ENCODE measurements at places on chromosomes 5 and 9.

GRCh38 chr9:133608382-133608781 is 807 bp downstream of the FAM163B start:
- DNase-seq: no peak

- no peak for DNase-seq
These were observed 35.0 kb downstream of the ACTBL2 start for GRCh38 chr5:57447658-57448057.

DNA sequence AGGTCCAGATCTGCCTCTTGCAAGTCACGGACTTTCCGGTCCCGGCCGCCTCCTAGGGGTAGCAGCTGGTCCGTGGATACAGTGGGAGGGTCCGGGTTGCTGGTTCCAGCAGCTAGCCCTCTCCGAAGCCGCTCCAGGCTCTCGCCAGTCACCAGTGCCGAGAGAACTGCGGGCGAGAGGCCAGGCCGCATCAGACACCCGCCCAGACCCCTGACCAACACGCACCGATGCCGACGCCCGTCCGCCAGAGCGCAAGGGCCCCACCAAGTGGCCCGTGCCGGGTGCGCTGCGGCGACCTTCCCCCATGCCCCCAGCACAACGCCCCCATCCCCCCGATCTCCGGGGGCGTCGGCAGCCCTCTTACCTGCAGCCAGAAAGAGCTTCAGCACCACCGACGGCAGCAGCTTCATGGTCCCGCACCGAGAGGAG is 470 bp downstream of the HBEGF start:
- DNase-seq: peak; percentile 70

DNA sequence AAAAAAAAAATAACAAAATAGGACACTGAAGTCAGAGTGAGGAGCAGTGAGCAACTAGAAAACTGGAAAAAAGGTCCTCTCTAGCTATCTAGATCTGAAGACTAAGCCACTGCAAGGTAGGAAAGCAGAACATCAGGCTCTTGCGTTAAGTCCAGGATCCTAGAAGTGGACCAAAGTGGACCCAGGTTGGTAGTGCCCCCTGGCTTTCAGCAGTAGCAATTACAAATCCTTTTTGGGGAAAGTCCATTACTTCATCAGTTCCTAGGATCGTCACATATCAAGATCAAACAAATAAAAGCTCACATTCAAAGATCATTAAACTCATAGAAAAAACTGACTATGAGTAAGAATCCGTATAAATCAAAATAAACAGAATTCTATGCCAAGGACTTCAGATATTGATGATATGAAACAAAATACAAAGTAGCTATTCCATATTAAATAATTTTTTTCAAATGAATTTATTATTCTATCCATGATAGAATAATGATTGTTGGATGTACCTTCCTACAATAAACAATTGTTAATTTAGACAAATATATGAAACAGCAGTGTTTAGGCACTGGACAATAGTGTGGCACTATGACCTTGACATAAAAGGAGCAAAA is 6.5 kb upstream of the RICTOR start:
- DNase-seq: no peak

- DNase-seq: peak; percentile 50
These were observed 172.3 kb downstream of the GNA14 start for GRCh38 chr9:77475641-77476473.

DNA sequence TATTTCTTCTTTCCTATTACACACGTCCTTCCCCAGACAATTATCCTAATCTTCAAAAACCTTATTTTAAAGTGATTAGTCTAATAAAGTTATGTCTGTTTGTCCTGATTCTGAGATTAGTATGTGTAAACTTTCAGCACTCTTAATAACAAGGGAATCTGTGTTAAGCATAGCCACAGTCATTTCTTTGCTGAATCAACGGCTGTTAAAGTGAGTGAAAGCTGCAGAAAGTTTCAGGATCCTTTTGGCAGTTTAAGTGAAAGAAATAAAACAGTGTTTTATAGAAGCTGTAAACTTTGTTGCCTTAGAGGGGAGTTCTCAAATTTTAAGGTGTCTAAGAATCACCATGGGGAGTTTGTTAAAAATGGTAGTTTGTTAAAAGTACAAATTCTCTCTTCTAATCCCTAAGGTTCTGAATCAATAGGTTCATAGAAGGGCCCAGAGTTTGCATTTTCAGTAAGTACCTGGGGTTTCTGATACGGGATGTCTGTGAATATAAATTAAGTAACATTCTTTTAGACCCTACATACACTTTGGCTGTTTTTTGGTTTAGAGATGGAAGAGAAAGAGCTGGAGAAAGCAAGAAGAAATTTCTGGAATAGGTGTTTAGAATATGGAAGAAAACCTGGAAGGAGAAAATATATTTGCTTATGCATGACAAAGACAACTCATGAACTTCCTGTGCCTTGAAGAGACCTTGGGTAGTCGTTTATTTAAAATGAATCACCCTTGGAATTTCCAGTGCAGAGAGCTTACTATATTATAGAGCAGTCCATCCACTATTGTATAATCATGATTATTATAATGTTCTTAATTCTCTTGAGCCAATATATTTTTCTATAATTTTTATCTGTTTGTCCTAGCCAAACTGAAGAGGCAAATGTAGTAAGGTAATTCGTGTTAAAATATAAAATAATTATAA is 45.7 kb downstream of the SCAMP1 start:
- peak; percentile 72 for DNase-seq

GRCh38 chr9:118533101-118533500 is 828.9 kb downstream of the TLR4 start:
- DNase-seq: peak; percentile 16

- no peak for DNase-seq
These were observed 37.7 kb downstream of the NSG2 start for GRCh38 chr5:174083056-174083827.

DNA sequence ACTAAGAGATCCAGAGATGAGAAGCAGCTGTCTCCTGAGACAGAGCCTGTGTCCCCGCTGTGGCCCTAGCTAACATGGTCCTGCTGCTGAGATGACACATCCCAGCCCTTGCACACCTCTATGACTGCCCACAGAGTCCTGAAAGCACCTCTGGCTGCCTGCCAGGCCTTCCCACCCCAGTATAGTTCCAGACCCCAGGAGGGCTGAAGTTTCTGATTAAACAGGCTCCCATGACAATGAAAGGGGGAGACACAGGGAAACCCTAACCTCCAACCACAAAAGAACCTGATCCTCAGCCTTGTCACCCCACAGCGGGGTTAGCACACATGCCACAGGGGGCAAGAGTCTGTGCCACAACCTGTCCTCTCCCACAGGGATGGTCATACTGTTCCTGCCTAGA is 15.6 kb downstream of the CIZ1 start:
- DNase-seq: no peak

- peak; percentile 12 for DNase-seq
These were observed 105.0 kb upstream of the ALDH1B1 start for GRCh38 chr9:38287420-38287985.

GRCh38 chr5:134275822-134276221 is 49.9 kb upstream of the PPP2CA start:
- peak; percentile 24 for DNase-seq

DNA sequence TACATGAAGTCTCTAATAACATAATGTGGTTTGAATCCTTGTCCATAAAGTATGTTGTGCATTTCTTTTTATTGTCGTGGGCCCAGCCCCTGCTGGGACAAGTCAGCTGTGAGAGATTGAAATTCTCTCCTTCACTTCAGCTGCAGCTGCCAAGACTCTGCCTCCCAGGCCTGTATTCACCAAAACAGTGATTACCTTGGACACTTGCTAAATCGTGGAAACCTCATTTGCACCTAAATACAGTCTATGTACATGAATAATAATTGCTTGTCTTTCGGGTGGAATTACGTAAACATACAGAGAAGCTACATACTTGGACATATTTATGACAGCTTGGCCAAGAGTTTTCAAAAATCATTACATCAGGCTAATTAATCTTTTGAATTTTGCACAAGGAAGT is 898.5 kb upstream of the SEMA6A start:
- no peak for DNase-seq

GRCh38 chr9:4986296-4986695 is 1.2 kb downstream of the JAK2 start:
- no peak for DNase-seq

DNA sequence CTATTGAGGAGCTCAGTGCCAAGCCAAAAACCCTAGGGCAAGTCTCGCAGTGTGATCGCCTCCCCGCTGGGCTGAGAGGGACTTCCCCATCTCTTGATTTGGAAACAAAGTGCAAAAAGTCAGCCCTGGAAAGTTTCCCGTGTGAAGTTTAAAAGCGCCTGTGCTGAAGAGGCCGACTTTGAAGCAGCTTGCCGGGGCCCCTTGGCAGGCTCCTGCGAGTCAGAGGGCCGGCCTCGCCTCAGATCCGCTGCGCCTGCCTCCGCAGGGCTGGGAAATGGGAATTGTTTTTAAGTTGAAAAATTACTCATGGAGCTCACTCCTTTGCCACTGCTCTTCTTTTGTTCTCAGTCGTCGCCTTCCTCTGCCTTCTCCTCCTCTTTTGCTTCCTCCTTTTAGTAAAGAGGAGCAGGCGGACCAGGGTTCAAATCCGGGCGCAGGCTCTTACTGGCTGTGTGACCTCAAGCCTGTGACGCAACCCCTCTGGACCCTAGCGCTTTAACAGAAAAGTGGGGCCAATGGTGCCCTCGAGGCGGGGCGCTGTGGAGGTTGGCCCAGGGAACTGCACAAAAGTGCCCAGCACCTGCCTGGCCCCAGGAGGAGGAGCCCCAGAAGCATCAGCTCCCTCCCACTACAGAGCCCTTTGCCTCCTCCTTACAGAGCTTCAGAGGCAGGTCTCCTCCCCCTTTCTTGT is 14.7 kb upstream of the LHX2 start:
- DNase-seq: no peak

Data from HT1080 (cell line).